ENCODE measurements at places on chromosomes 5 and 9. TPM values are rescaled to one million over a fixed set of nuclear protein-coding genes. Genes with fewer than 3 reads are reported as not detected.

DNA sequence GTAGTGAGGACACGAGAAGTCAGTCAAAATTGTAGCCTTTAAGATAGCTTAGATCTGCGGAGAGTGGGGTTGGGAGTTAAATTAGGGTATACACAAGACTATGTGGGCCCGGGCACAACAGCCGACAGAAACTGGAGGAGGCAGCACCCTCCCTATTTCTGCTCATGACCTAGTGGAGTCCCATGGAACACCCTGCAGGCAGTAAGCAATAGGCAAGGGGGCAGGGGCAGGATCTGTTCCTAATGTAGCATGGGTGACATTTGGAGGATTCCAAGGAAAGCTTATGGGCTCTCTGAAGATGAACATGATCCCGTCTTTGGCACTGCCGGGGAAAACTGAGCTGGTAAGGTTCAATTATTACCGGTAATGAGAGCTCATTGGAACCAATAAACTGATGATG lies 67.0 kb downstream of the FEM1C start:
- DNase-seq, result no peak

DNA sequence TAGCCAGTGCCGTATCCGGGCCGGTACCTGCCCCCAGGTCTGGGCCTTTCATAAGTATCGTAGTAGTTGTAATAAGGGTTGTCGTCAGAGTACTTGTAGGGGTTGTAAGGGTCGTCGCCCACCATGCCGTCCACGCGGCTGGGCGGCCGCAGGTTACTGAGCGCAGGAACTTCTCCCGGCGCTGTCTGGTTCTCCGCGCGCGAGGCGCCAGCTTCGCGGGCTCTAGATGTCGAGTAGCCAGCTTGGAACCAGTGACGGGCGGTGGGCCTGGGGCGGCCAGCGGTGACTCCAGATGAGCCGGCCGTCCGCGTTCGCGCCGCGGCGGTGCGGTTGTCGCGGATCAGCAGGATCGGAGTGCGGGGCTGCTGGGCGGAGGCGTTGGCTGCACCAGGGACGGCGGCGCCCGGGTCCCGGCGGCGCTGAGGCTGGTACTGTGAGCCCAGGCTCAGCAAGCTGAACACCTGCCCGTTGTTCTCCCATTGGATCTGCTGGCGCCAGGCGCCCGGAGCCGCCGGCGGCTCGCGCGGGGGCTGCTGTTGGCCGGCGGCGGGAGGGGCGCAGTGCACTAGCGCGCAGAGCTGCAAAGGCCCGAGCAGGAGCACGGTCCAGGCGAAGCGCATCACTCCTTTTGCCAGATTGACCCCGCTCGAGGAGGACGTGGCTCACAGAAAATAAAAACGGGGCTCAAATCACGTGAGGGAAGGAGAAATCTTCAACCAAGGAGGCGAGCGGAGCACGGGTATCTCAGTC lies 518 bp downstream of the LOX start:
- DNase-seq, result peak; percentile 63

DNA sequence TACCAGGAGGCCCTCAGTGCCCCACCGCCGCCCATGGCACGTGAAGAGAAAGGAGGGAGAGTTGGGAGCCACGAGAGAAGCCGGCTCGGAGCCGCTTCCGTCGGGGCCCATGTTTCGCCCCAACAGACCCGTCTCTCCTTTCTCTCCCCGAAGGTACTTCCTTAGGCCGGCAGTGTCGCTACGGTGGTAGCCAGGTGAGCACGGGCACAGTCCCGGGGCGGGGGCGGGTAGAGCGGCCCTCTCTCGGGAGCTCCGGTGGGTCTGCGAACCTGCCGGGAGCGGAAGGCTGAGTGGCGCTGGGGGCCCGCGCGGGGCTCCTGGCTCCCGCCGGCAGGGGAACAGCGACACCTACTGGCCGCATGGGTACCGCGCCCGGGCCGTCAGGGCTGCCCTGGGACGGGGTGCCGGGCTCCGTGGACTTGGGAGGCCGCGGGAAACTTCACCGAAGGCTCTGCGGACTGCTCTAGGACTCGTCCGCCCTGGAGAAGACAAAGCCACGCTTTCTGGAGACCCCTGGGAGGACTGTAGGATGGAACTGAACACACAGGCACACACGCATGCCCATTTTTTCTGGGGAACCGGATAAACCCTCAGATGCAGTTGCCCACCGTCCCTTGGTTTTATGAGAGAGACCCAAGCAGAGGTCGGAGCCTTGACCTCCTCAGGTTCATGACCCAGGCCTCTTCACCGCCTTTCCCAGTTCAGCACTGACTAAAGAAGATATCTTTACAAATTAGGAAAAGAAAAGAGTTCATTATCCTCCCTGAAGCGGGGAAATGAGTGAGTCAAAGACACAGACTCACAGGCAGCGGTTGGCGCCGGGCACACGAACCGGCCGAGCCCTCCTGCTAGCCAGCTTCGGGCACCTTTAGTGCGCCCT lies 202.5 kb downstream of the MEF2C start:
- DNase-seq, result peak; percentile 46

- DNase-seq, result no peak
Measured at GRCh38 chr5:153742060-153742459, 251.6 kb downstream of the GRIA1 start.

C9 gene
- polyA plus RNA-seq, result 0.04 TPM

GRCh38 chr5:43110606-43111170 lies 10.0 kb upstream of the ZNF131 start:
- peak; percentile 85 for DNase-seq

FAM193B gene
- polyA plus RNA-seq, result 76.8 TPM

DNA sequence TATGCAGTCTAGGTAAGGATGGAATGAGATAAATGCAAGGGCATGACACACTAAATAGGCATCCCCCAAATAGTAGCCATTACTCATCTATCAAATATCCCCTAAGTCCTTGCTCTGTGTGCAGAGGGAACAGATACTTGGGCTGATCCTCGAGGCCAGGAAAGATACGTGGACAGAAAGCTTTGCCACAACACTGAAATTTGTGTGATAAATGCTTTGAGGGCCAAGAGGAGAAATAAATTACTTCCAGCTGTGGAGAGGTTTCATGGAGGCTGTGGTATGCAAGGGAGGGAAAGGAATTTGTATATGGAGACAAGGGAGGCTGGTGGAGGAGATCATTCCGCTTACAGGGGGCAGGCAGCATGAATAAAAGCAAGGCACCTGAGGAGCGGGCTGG lies 18.5 kb downstream of the ATOX1 start:
- DNase-seq, result no peak
